Inflammatory macrophage treated with lipopolysaccharide for 1 hour (primary cell): ENCODE measurements at places on chromosomes 2 and 18.

- DNase-seq: no peak
These were observed 249.3 kb upstream of the APCDD1 start for GRCh38 chr18:10205151-10205550.

DNA sequence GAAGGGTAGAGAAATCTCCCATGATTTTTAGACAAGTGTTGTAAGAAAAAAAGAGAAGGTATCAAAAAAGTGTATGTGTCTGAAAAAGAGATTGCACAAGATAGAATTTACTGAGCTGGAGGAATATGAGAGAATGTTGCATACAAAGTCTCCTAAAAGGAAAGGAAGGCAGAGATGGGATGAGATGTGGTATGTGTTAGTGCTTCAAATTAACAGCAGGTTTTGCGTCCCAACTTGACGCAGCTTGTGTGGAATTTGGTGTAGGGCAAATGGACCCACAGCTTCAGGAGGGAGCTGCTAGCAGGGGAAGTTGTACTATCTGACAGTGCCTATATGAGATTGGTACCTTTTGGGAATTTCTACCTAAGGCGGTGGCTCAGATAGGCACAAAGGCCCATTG, 9.0 kb upstream of the RASGRP3 start:
- no peak for DNase-seq

GRCh38 chr2:62569907-62570841, 64.2 kb upstream of the TMEM17 start:
- DNase-seq: no peak

- DNase-seq: no peak
These were observed 279.5 kb downstream of the NDUFA10 start for GRCh38 chr2:239745386-239746227.

DNA sequence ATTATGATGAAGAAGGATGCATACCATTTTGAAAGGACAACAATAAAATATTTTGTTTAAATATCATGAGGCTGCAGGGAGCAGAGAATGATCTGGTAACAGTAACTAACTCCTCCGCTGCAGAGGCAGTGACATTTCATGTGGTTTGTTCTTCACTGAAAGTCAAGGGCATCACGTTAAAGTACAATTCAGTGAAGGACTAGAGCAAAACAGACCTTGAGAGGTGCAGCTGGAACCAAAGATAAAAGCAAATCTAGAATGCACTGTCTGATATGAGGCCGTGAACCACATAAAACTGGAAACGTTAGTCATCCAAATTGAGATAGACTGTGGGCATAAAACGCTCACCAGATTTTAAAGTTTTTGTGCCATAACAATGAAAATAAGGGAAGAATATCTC, 522.9 kb upstream of the TNP1 start:
- DNase-seq: no peak

DNA sequence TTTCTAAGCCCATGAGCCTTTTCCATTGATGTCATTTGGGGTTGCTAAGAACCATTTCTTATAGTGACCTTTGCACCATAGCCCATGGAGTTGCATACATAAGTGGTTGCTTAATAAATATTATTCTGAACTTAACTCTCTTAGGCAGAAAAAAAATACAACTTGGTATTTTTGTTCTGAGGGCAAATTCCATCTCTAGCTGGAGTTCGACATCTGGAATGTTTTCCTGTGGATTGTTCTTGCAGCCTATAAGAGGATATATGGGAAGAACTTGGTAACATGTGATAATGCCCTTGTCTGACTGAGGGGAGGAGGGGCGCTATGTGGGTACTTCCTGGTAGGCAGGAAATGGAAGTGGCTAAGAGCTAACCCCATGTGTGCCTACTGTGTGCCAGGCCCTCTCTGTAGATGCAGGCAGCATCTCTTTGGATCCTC, 20.7 kb downstream of the IGFBP2 start:
- DNase-seq: no peak

- no peak for DNase-seq
These were observed 84.8 kb upstream of the TCF4 start for GRCh38 chr18:55672574-55673361.

- DNase-seq: no peak
These were observed 15.8 kb downstream of the ATG4B start for GRCh38 chr2:241653210-241653750.

GRCh38 chr2:111045771-111046444, 74.8 kb upstream of the BCL2L11 start:
- no peak for DNase-seq

GRCh38 chr2:60499651-60500265, 53.7 kb downstream of the BCL11A start:
- no peak for DNase-seq

DNA sequence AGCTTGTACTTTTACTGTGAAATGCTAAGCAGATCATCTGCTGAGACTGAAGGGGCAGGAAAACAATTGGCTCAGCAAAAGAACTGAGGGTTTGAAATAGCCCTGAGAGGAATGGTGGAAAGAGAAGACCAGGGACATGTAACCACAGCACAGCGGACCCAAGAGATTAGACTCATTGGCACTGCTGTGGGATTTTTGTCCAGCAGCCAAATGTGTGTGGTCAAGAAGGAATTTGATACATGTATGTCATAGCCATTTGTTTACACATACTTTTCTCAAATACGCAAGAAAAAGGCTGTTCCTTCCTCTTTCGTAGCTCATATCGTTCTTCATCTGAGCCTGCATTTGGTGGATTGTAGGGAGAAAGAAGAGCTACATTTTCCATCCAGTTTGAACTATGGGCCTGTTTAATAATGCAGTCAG, 73.8 kb downstream of the TRABD2A start:
- DNase-seq: peak; percentile 8

DNA sequence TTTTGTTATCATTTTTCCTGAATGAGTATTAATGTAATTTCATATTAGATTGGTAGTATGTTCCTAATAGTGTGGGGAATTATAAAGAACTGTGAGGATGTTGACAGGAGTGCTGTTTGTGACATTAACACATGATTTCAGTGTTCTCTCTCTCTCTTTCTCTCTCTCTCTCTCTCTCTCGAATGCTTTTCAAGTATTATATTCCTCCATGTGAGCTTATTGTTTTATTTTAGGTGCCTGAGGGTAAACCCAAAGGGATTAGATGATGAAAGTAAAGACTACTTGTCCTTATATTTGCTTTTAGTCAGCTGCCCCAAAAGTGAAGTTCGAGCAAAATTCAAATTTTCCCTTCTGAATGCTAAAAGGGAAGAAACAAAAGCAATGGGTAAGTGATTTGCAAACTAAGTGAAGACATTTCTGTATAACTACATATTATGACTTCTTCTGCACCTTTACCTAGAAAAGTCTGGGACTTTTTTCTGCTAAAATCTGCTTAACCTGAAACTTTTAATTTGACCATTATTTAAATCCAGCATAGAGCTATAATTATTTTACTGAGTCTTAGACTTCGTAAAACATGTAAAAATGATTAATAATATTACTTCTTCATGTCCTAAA, 49.2 kb downstream of the SPOPL start:
- no peak for DNase-seq

DNA sequence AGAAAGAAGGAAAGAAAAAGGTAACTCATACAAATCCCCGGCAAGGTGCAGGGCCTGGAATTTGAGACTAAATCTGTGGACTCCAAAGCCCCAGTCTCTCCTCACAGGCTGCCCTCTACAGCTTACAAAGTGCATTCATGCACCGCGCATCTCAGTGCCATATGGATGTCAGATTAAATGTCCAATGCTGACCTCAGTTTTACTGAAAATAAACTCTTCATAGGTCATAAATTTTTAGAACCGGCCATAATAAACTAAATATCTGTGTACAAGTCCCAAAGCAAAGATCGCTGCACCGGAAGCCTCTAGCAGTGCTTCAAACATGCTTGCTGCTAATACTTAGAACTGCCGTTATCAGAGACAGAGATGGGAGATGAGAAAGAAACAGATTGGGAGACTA, 17.7 kb downstream of the ST6GAL2 start:
- DNase-seq: no peak

GRCh38 chr2:170930991-170931266, 1.9 kb downstream of the GORASP2 start:
- DNase-seq: no peak
